LoVo (cell line): ENCODE measurements at places on chromosomes 16 and 17.

DNA sequence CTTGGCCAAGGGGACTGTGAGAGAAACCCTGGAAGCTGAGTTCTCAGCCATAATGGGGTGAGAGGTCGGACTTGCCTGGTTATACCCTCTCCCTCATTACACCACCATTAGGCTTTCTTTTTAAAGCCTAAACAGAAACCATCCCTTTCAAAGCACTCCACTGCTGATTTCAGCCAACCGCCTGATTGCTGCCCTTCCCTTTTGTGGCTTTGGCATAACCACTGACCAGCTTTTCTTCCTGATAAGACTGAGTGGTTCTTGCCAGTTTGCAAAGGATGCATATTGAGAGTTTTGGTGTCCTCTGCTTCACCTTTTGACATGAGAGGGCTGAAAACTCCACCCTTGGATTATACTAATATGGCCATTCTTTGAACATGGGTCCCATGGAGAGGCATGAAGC lies 308.2 kb upstream of the GOT2 start:
- DNase-seq, result no peak

- no peak for DNase-seq
These were observed 22.5 kb downstream of the HEATR3 start for GRCh38 chr16:50088302-50088701.

DNA sequence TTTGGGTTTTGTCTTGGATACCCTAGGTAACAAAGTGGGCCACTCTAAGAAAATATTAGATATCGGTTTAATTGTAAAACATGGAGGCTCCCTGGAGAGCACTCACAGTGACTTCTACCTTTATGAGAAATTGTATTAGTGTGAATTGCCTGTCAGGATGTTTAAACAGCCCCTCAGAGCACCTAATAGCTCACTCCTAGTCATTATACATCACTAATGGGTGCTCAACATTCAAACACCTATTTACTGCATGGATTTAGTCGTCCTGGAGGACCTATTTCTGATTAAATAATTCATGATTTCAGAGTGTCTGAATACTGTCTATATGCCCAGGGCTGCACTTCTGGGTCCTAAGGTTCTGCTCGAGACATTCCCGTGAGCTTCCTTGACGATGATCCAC lies 430.2 kb upstream of the EEF2KMT start:
- DNase-seq, result no peak

GRCh38 chr17:42675348-42675964 lies 1.3 kb downstream of the PLEKHH3 start:
- DNase-seq, result no peak

GRCh38 chr17:43702637-43703036 lies 40.9 kb upstream of the MEOX1 start:
- no peak for DNase-seq

GRCh38 chr17:74822939-74823367 lies 36.7 kb downstream of the GRIN2C start:
- DNase-seq, result no peak

- no peak for DNase-seq
These were observed 46.9 kb upstream of the SIAH1 start for GRCh38 chr16:48432136-48432535.
